Activated naive CD4-positive, alpha-beta T cell (primary cell): ENCODE measurements at places on chromosomes 2 and 18.

- no peak for DNase-seq
Measured at GRCh38 chr2:17136877-17137276, 381.4 kb downstream of the RAD51AP2 start.

GRCh38 chr18:25710981-25711380 lies 359.0 kb upstream of the ZNF521 start:
- no peak for DNase-seq

DNA sequence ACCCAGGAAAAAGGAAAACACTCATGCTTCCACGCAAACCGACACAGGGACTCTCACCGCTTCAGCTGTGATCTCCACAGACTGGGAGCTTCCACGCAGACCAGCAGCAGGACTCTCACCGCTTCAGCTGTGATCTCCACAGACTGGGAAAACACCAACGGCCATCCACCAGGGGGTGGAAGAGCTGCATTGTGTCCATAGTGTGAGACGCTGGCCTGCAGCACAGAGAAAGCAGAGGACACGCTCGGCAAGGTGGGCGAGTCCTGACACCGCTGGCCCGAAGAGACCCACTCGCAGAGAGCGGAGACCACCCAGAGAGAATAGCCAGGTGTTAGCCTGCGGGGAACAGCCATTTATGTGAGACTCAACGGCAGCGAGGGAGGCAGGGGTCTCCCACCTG lies 42.5 kb upstream of the NFATC1 start:
- DNase-seq, result no peak

DNA sequence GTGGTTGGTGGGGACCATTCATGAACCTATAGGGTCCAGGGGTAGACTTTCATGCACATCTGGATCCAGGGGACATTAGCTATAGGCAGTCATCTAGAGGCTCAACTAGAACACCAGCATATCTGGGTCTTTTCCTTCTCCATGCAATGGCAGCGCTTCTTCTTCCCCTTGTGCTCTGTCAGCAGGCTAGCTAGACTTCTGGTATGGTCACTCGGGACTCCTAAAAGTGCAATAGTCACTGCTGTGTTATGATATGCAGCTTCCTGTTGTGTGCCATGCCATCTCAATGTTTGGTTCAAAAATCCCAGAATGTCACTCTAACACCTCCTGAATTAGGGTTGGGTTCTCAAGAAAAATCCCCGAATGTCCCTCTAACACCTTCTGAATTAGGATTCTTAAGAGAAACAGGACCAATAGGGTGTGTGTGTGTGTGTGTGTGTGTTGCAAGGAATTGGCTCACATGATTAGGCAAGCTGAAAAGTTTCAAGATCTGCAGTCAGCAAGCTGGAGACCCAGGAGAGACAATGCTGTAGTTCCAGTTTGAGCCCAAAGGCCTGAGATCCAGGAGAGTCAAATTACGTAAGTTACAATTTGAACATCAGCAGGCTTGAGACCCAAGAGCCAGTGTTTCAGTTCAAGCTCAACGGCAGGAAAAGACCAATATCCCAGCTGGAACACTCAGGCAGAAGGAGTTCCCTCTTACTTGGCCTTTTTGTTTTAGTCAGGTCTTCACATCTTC lies 97.1 kb upstream of the LTBP1 start:
- DNase-seq, result no peak

DNA sequence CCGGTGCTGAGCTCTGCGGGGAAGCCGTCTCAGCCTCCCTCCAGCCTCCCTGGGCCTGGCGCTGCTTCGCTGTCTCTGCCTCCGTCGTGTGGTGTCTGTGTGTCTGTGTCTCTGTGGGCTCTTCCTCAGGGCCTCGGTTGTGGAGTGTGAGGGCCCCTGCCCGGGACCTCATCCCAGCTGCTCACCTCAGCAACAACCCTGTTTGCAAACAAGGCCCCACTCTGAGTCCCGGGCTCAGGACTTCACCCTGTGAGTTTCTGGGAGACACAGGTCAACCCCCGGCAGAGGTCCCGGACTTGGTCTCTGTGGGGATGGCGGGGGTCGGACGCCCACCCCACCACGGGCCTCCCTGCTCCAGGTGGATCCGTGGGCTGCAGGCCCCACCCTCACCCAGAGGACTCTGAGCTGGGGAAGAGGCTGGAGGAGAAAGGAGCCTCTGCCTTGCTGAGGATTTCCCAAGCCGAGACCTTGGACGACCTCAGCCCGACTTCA lies 127.4 kb upstream of the CTDP1 start:
- DNase-seq, result no peak

DNA sequence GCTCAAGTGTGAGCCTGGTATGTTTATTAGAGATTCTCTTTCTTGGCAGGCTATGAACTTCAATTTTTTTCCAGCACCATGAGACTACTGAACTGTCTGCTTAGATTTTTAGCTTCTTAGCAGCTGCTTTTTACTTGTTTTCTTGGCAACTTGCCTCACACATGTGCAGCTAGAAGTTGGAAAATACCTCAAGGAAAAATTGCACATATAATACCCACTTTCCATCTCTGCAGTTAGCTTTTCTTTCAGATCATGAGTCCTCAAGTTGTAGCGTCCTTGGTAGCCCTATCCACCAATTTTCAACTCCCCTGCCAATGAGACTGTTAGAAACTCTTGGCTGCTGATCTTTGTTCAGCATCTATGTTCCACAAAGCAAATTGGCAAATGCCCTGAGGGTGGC lies 302.1 kb downstream of the HRH4 start:
- no peak for DNase-seq

DNA sequence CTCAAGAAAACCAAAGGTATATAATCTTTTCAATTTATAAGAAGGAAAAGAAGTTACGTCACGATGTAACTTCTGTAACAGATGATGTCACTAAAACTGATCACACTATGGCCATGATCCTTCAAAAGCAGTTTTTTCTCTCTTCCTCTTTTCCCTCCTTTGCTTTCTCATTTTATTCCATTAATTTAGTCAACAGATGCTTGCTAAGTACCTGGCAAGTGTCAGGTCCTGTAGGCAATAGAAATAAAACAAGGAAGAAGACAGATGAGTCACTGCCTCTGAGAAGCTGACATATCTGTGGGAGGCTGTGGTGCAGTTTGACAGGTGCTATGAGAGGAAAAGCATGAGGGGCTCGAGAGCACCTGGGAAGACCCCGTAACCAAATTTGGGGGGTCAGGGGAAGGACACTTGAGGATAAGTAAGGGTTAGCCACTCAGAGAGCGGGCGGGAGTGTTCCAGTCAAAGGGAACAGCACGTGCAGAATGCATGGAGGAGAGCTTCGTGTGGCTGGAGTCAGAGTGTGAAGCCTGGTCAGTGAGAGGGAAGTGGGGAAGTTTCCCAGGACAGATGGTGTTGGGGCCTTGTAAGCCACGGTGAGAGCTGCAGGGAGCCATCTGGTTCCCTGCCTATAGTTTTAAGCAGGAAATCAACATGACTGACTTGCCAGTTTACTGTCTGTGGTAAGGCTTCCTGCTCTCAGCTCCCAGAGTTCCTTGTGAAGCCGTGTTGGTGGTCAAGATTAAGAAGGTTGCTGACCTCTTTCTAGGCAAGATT lies 198.8 kb upstream of the FOSL2 start:
- DNase-seq, result no peak

GRCh38 chr18:32902568-32903330 lies 129.9 kb upstream of the KLHL14 start:
- no peak for DNase-seq

- no peak for DNase-seq
Measured at GRCh38 chr18:62516242-62516641, 6.6 kb upstream of the ZCCHC2 start.

DNA sequence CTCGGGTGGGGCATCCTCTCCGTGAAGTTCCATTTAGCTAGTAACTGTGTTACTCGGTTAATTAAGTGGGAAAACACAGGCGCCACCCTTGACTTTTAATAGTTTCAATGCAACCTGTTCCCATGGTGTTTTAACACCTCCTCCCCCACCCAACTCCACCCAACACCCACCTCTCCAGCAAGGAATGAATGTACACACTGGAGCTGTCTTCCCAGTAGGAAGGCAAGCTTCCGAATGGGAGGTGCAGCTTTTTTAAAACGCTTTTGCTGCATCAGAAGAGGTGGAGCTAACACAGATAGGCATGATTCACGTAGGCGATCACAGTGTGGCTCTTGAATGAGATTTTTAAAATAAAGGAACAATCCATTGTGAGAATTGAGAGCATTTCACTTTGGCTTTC lies 73.8 kb upstream of the AGAP1 start:
- DNase-seq, result no peak

- DNase-seq, result no peak
Measured at GRCh38 chr2:150735894-150736498, 248.5 kb upstream of the RND3 start.

DNA sequence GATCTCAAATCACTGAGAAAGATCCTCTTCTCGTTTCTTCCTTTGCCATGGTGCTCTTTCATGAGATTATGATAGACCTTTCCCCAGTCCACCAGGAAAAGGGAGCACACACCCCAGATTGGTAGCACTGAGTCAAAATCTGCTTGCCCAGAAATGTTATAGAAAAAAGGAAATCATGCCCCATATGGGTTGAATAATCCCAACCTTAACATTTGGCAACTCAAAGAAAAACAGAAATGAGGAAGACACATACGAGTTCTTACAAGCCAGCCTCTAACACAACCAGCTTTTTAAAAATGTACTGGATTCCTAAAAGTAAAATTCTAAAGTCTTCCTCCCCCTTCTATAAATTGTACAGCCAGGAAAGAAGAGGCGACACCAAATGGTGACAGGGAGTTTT lies 103.0 kb downstream of the ANKRD44 start:
- DNase-seq, result no peak

DNA sequence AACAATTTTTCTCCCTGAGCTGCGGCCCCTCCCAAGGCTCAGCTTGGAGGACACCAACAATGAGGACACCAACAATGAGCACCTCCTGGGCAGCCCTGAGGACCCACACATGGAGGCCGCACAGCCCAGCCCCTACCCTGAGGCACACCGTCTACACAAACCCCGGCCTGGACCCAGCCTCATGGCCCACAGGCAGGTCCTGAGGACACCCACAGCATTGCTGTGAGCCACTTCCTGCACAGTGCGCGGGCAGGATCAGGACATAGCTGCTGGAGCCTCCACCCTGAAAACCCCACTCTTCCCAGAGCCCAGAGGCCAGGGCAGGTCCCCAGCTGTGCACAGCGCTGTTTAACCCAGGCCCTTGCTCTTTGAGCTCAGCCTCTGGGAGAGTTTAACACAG lies 194.3 kb downstream of the RTP5 start:
- DNase-seq, result no peak

GRCh38 chr18:62312851-62313250 lies 12.3 kb upstream of the TNFRSF11A start:
- DNase-seq, result no peak

DNA sequence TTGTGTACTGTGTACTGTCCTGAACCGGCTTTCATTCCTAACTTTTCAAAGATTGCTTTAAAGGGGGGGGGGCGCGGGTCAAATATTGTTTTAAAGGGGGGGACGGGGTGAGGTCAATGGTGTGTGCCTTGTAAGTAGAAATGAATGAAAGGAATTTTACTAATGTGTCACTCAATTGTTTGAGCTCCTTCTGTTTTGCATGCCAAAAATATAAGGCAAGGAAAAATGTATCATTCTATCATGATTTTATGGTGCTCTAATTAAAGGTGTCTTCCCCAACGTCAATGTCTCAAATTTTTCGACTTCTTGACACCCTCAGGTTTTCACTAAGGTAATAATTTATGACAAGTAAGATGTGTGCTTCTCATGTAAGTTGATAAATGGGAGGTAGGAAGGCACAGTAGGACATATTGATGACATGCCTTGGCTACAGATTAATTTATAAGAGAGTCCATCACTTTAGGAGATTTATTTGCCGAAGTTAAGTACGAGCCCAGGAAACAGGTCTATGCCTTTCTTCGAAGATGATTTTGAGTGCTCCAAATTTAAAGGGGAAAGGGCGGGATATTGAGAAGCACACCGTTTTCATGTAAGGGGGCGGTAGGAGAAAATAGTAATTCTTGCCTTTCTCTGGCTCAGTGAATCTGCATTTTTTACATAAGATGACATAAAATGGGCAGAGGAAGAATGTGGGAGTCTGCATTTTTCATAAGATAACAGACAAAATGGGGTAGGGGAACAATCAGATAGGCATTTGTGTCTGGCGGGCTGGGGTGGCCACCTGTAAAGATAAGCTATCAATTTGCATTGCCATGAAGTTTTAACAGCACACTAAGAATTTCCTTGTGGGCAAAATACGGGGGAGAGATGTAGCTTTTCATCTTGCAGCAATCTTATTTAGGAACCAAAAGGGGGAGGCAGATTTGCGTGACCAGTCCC lies 1.2 kb upstream of the TRAPPC8 start:
- DNase-seq, result no peak

DNA sequence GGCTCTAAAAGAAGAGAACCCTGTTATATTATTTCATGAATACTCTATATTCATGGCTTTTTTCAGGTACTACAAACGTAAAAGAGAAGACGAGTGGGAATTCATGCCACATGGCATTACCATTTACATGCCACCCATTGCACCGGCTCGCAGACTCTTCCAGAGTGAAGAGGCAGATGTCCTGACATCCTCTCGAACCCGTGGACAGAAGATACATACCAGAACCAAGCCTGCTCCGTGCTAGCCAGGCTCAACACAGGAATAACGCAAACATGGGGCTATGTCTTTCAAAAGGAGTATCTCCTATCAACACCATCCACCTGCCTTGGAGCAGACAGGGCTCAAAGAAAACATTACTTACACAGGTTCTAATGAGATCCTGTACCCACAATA lies 168.8 kb downstream of the THADA start:
- DNase-seq, result no peak

DNA sequence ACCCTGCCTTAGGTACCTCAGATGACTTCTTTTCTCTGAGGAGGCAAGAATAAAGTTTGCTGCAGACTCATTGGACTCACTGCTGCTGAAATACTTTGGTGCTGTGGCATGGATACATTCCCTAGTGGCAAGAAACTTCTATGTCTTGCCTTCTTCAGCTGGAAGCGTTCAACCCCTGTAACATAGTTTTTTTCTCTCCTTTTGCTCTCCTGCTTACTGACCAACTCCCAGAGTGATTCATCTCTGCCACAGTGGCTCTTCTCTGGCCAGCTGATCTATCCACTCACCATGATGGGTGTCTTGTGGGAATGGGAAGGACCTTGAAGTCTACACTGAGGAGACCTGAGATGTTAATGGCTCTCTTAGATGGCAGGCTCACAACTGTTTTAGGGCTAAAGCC lies 309.3 kb upstream of the LRRTM4 start:
- DNase-seq, result no peak

GRCh38 chr2:237380768-237381167 lies 33.2 kb downstream of the COL6A3 start:
- DNase-seq, result no peak

- DNase-seq, result no peak
Measured at GRCh38 chr2:113275556-113276215, 3.0 kb downstream of the PAX8 start.

DNA sequence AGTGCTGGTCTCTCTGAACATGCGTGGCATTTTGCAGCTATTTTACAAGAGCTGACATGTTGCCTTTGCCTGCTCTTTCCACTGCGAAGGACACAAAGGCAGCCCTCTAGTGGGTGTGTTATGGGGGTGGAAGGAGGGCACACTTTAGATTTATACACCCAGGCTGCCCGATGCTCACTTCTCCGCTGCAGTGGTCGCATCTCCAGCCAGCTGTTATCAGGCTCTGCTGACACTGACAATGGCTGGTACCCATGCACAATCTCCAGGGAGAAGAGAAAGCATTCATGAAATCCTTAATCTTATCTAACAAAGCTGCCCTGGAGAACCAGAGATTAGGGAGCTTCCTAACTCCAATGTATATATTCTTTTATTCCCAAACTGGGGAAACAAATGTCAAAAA lies 113.5 kb downstream of the EPHA4 start:
- DNase-seq, result no peak
